Stimulated activated CD4-positive, alpha-beta T cell treated with anti-CD3 and anti-CD28 coated beads, Interleukin-1b, Interleukin-23, amount 100 ng/mL, for 4 hours (primary cell): ENCODE measurements at places on chromosomes 3 and 15.

- DNase-seq: no peak
Measured at GRCh38 chr3:188276375-188276774, 122.4 kb downstream of the LPP start.

GRCh38 chr15:62153228-62153627 is 11.9 kb downstream of the C2CD4B start:
- DNase-seq: no peak

DNA sequence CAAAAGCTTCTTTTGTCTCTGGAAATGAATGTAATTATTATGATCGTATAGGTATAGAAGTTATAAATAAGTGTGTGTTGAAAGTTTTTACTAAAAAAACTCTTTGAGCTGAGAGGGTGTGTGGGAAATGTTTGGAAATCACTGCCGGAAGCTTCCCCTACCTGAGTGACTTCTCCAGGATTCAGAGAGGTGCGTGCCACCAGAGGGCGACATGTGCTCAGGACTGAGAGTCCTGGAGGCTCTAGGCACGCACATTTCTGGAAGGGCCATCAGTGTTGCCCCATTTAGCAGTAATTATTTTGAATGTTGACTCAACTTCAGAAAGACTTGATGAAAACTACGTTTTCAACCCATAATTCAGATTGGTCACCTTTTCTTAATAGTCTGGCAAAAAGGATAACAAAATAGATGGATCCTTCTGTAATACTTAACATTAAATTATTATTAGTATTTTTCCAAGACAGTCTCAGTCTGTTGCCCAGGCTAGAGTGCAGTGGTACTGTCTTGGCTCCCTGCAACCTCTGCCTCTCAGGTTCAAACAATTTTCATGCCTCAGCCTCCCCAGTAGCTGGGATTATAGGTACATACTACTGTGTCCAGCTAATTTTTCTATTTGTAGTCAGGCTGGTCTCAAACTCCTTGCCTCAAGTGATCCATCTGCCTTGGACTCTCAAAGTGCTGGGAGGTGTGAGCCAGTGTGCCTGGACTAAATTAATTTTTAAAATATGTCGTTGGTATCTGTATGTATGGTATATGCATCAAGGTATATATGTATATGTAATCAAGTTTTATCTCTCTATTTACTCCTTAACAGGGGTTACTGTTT is 34.5 kb downstream of the GPR171 start:
- DNase-seq: peak; percentile 78

- DNase-seq: no peak
Measured at GRCh38 chr15:69725957-69726356, 273.3 kb downstream of the RPLP1 start.

GRCh38 chr3:123637131-123637530 is 52.3 kb upstream of the HACD2 start:
- DNase-seq: no peak
